ENCODE measurements at places on chromosomes 3 and 15.

DNA sequence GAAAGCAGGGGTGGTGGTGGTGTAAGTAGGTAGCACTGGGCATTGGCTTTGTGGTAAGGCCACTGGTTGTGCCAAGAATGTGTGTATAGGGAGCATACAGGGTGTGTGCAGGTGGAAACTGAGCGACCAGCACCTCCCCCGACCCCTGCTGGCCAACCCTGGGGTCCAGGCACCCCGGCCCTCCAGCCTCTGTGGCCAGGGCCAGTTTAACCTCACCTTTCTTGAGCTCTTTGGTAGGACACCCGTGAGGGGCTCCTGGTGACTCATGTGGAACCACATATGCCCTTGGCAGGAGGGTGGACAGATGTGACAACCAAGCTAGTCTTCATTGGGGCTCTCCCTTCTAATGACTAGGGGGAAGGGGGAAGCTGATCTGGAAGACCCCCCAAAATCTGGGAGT, 19.5 kb downstream of the SHF start:
- no peak for DNase-seq

DNA sequence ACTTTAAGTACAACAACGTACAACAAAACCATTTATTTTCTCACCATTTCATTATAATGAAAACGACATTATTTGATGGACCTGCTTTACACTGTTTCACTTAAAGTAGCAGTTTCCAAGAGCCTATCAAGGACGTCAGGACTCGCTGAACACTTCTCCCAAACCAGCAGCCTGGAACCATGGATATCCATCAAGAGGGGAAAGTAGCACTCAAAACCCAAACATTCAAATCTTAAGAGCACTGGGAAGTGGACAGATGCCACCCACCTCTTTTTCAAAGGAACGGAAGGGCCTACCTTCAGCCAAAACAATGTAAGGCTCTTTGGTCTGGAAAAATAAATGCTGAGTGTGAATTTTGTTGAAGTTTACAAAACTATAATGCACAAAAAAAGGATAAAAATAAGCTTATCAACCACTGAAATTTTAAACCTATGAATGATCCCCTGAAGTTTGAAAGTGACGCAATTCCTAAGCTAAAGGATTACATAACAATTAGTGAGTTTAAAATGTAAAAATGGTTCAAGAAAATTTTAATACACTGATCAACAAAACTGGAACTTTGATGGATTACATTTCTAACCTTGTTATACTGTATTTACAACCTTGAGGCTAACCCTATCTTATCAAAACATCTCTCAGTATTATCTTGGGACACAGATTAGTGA, 4.6 kb downstream of the PIK3R4 start:
- DNase-seq, result no peak

DNA sequence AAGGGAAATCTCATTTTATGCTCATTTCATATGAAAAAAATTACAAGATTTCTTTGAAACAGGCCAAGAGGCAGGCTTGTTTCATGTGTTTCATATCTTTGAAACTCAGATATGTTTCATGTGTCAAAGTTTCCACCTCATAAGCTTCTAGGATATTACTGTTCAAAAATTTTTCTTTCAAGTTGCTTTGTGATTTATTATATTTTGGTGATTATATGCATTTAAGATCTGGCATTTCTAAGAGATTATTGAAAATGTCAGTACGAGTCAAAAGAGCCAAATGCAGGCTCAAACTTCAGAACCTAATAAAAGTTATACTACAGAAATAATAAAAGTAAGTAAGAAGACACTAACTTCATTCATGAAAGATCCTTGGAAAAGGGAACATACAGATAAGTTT, 590.1 kb downstream of the UNC13C start:
- DNase-seq, result no peak

- DNase-seq, result no peak
Observed at GRCh38 chr15:92095693-92096092, 242.2 kb downstream of the SLCO3A1 start.

DNA sequence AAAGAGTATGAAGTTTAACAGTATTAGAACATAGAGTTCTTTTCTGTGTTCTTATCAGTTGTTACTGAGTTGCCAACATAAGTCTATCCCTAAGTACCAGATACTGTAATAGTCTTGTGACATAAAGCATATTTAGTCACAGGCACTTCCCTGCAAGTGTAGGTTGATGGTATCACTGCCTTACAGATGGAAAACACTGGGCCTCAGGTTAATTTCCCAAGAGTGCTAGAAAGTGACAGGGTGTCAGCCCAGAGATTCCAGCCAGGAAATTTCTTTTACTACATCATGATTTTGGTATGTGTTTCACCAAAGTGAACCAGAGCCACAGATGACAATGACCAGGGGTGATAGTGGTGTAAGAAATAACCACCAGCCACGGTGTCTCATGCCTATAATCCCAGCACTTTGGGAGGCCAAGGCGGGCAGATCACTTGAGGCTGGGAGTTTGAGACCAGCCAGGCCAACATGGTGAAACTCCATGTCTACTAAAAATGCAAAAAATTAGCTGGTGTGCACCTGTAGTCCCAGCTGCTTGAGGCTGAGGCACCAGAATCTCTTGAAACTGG, 3.2 kb downstream of the EIF1B start:
- peak; percentile 34 for DNase-seq

GRCh38 chr3:85003479-85003878, 44.7 kb downstream of the CADM2 start:
- no peak for DNase-seq

- DNase-seq, result no peak
Observed at GRCh38 chr15:47363653-47364052, 353.7 kb upstream of the SEMA6D start.

DNA sequence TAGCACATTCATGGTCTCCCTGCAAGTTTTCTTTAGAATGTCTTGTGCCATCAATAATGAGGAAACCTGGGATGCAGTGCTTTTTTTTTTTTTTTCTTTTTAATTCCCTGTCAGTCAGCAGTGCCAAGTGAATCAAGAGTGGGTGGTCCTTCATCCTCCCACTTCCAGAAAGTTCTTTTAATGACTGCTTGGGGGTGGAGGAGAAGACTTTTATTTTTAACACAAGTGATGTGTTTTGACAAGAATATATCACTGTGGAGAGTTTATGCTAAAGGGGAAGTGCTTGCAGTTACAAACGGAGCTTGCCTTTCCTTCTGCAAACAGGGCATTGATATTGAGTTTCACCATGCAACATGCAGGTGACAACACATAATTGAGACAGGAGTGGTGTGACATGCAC, 69.7 kb downstream of the CACNA2D3 start:
- DNase-seq, result no peak

- DNase-seq, result no peak
Observed at GRCh38 chr3:42659451-42660130, 6.1 kb downstream of the ZBTB47 start.

- peak; percentile 57 for DNase-seq
Observed at GRCh38 chr3:46127503-46127902, 80.6 kb downstream of the CCR1 start.

DNA sequence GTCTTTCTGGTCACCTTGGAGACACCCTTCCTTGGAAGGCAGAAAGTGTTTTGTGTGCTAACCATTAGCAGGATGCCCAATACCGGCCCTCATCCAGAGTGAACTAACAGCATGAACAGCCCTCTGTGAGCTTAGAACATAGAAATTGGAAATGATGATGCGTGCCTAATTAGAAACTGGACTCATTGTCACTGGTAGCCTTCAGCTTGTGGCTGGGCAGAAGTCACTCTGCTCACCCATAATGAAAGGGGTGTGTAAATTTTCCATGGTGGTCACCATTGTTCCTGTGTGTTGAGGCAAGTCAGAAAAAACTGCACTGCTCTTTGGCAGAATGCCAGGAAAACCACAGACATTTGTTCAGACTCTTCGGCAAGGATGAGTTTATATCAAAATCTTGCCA, 74.7 kb upstream of the CNTN4 start:
- DNase-seq, result no peak

DNA sequence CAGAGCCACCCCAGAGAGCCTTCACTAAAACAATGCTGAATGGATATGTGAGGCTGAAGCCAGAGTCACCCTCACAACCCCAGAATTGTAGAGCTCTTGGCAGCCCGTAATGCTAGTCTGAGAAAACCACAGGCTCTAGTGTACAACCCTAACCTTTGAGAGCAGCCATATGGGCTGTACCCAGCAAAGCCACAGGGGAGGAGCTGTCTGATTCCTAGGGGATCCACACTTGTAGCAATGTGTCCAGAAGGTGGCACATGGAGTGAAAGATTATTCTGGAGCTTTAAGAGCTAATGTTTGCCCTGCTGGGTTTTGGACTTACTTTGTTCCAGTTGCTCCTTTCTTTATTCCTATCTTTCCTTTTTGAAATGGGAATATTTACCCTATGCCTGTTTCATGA, 626.8 kb downstream of the GRM7 start:
- DNase-seq, result no peak

GRCh38 chr3:8663177-8664061, 18.8 kb upstream of the SSUH2 start:
- peak; percentile 93 for DNase-seq

GRCh38 chr3:149377408-149378364, at the start of gene TM4SF1:
TM4SF1 (minus strand) TSS chr3:149377649; CDS start chr3:149377547, 102 bp downstream.
- DNase-seq, result peak; percentile 68

GRCh38 chr15:66408254-66408653, 21.5 kb downstream of the MAP2K1 start:
- DNase-seq, result no peak

- no peak for DNase-seq
Observed at GRCh38 chr3:11637901-11638458, 5.7 kb downstream of the VGLL4 start.

DNA sequence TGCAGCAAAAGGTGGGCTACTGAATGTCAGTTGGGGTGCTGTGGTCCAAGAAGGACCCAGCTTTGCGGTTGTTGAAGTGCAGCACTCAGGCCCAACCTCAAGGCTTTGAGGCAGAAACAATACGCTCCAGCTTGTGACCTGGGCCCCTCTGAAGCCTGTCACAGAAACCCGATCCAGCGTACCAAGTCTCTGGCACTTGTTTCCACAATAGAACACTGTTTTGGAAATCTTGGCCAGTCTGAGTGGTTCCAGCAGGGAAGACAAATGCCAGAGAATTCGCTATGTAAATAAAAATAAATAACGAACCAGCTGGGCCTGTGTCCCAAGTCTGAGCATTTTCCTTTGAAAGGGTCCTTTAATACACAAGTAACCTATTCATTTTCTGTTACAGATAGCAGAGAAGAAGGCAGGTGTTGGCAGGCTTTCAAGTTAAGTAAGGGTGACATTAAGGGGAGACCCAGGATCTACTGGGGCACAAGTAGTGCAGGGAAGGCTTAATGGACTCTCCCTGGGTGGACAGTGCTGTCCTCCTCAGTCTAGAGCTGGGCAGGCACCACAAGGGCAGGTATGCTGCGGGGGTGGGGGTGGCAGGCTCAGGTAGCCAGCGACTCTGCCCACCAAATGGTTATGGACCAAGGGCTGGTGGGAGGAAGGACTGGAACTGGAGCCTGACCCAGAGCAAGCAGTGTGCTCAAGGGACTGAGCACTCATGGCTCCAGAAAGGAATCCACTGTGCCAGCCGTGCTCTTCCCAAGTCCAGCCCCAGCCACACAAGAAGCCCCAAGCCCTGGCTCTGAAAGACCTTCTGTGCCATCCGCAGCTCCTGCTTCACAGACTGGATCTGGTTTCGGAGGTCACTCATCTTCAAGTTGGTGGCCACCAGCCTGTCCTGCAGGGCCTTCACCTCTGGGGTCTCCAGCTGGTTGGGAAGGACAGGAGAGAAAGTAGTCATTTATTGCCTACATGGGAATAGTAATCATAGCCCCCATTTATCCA, 26.3 kb downstream of the CCDC13 start:
- DNase-seq, result peak; percentile 60

- no peak for DNase-seq
Observed at GRCh38 chr15:71357321-71357732, 242.1 kb downstream of the THSD4 start.

DNA sequence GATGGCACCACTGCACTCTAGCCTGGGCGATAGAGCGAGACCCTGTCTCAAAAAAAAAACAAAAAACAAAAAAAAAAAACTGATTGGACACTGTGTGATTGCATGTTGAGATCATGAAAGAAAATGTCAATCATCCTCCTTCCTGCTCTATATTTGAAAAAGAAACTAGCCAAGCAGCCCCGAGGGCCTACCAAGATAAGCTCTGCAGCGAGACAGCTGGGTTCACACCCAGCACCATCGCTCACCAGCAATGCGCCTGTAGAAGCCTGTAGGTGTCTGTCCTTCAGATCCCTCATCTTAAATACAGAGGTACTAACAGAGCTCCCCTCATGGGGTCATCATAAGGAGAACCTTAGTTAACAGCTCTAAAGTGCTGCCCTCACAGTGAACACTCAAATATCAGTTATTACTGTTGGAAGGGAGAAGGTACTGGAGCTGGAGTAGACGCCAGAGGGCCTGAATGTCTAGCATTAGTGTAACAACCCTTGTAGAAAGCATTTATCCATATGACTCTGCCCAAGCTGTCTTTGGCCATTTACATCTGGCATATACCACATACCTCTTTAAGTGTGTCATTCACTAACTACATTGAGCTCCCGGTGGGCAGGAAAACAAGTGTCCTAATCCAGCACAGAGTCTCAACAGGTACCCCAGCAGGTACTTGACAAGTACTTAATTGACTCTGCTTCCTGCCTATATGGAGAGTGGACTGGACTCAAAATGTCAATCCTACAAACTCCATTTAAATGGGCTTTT, 22.9 kb downstream of the MYLK start:
- DNase-seq, result no peak

DNA sequence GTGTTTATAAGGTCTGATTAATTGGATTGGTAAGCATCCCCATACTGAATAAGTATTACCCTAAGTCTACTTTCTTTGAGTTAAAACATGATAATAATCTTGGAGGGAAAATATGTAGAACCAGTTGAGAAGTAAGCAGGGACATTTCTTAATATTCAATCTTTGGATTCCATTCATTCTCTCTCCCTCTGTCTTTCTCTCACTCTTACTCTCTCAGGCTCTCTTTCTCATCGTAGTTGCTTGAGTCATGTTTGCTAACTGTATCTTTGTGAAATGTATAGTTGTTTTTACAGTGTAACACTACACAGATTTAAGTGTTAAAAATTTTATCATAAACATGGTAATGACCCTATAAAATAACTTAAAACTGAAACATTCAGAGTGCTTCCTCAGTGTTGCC, 163.8 kb downstream of the RSRC1 start:
- DNase-seq, result no peak

- no peak for DNase-seq
Observed at GRCh38 chr3:42159147-42159546, 68.0 kb downstream of the TRAK1 start.

DNA sequence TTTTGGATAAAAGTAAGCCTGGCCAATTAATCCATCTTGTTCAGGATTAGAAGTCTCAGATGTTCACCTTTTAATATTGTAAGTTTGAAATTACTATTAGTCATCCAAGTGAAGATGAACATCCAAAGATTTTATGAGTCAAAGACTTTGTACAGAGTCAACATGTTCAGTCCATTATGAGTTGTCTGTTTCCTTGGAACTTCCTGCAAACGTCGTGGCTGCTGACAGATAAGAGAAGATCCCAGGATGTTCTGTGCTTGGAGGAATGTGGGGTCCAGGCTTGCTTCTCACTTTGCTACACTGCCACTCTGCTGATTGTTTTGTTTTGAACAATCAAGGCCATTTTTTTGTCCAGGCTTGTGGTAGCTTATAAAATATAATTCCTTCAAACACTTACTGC, 74.3 kb upstream of the SLCO2A1 start:
- no peak for DNase-seq

GRCh38 chr3:54968546-54969172, 40.8 kb upstream of the LRTM1 start:
- no peak for DNase-seq
